ENCODE measurements at places on chromosomes 4 and X.
A peak's percentile ranks its signal among the peaks of the same experiment; 100 is the strongest.

- peak; percentile 77 for DNase-seq
Observed at GRCh38 chrX:21374163-21374993, at the start of gene CNKSR2. Gene CNKSR2 (plus strand): TSS chrX:21374418. CDS start chrX:21374898, 480 bp downstream.

GRCh38 chr4:92333016-92333415 lies 29.2 kb downstream of the GRID2 start:
- no peak for DNase-seq

DNA sequence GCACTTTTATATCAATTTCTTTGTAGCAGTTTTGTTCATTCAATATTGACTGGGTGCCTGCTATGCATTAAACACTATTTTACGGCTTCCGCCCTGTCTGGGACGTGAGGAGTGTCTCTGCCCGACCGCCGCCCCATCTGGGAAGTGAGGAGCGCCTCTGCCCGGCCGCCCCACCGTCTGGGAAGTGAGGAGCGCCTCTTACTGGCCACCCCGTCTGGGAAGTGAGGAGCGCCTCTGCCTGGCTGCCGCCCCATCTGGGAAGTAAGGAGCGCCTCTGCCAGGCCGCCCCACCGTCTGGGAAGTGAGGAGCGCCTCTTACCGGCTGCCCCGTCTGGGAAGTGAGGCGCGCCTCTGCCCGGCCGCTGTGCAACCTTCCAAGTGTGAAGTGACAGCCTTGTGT lies 68.1 kb downstream of the RPS3A start:
- DNase-seq = no peak

DNA sequence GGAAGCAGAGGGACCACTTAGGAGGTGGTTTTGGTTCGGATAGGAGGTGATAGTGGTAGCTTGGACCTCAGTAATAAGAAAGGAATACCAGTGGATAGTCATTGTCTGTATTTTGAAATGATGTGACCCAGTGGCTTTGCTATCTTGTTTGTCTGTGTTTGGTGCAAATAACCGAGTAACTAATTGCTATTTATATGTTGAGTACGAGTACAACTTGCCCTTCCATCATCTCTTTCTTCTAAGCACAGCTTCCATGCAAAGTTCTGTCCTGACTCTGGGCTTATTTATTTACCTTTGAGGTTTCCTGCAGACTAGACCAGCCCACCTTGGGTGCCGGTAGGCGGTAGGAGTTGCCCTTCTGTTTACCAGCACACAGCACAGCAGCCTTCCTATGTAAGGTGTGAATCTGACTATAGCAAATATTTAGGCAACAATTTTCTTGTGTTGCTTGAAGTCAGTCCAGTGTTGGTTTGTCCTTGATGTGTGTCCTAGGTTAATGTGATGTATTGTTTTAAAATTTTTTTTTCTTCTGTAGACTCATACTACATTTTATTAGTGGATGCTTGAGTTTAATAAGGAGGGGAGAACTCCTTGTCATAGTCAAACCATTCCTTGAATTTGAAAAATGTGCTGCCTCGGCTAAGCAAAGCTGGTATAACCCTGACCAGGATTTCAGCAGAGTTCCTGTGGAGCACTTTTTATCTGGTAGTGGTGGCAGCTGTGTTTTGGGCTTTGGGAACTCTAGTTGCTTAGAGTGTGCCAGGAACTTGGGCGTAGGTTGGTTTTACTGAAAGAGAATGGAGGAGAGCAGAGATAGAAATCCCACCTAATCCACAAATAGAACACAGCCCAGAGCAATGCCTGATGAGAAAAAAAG lies 21.9 kb downstream of the PTTG2 start:
- no peak for DNase-seq

- no peak for DNase-seq
Observed at GRCh38 chr4:187301923-187302322, 578.3 kb upstream of the FAT1 start.

DNA sequence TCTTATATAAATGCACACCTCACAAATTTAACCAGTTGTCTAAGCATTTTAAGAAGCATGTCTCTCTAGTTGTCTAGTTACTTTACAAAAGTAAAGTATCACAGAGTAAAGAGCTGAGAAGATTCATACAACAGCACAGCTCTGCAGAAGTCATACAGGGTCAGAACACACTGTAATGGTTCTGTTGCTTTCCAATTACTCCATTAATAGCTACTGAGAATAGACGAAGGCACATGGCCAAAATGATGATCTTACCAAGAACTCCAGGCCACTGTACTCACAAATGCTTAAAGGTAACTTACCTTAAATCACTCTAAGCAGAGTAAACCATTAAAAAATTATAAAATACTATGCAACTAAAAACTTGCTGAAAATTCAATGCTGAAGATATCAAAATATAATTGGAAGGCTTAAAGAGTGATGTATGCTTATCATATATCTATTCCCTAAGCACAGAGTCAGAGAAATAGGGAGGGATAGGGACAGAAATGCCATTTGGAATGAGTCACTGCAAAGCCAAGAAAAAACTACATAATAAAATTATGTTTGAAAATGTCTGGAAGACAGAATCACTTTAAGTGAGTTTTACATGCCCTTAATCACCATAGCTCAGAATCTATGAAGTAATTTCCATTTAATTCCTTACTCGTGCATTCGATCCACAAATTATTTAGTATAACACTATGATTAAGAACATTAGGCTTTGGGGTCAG lies 71.0 kb downstream of the DDX60L start:
- DNase-seq = no peak

DNA sequence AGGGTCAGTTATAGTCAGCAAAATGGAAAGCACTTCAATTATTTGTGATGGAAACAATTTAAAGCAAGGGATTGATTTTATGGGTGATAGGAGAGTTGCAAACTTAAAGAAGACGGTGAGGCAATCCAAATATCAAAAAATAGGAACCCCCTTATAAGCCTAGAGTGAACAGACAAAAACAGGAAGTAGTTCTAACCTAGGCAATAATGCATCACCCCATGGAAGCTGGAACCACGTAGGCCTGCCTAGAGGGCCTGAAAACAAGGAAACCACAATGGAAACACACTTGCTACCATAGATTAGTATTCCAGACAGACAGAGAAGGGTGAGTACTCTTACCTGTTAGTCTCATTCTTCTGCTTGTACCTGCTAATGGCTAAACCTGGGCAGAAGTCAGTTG lies 13.5 kb upstream of the GK2 start:
- DNase-seq = no peak

- DNase-seq = no peak
Observed at GRCh38 chrX:72062916-72063315, 68.8 kb downstream of the RTL5 start.
